Hematopoietic multipotent progenitor cell treated with erythropoietin and hydrocortisone succinate and interleukin-3 and kit ligand, for 6 days (in vitro differentiated cells): ENCODE measurements at places on chromosomes 6 and 20.
A peak's percentile ranks its signal among the peaks of the same experiment; 100 is the strongest.

- peak; percentile 57 for DNase-seq
These were observed 15.5 kb upstream of the ZFP57 start for GRCh38 chr6:29696147-29697125.

DNA sequence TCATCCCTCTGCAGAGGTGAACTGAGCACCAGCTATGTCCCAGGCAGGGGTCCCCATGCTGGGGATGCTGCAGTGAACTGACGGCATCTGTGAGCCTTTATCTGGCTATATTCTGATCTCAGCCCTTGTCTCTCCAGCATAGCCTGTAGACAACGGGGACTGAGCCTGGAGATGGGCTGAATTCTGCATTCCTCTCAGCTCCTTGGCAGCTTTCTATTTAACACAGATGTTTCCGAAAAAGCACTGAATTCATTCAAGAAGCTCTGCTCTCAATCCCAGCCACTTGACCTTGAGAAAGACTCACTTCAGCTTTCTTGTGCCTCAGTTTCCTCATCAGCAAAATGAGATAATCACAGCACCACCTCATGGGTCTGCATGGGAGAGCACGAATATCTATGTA, 204.4 kb upstream of the PMEPA1 start:
- DNase-seq, result no peak

DNA sequence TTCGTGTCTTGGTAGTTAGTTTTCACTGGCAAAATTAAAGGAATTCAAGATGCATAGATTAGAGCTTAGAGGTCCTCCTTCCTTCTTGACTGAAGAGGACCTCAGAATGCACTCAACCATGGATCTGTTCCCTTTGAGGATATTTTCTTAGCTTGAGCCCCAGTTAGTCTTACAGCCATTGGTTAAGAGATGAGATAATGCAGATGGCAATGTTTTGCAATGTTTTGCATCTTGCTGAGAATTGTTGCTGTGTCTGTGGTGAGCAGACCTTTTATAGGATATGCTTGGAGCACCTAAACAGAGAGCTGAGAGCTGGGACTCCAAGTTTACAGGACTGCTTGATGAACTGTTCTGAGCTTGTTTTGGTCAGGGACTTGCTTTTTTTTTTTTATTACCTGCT, 107.5 kb downstream of the TMEM170B start:
- DNase-seq, result no peak

DNA sequence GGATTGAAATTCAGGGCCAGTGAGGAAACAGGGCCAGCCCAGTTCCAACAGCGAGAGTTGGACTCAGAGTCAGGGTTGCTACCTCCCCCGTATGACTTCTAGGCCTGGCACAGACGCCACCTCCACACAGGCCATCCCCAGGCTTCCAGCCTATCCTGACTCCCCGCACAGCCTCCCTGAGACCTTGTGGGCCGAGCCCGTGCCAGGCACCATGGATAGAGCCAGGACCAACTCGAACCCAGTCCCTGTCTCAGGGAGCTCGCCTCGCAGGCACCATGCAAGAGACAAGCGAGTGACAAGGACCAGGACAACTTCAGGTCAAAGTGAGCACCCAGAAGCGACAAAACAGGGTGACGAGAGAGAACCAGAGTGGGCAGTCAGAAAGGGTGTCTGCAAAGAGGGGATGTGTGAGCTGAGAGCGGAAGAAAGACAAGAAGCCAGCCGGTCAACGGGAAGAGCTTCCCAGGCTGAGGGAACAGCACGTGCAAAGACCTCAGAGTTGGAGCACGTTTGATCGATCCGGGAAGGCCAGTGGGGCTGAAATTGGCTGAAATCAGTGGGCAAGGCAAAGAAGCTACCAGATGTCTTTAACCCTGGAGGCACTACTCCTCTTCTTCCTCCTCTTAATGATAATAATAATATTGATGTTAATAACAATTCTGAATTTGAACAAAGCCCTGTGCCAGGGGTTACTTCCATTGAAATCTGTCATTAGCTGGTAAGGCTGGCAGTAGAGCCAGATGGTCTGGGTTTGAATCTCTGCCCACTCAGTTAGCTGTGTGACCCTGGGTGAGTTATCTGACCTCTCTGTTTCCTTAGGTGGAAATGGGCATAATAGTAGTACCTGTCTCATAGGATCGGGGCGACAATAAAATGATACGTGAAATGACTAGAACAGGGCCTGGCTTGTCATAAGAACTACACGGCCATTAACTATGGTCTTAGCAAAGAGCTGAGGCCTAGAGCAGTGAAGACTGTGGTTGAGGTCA, 45.0 kb downstream of the KIAA1755 start:
- no peak for DNase-seq

DNA sequence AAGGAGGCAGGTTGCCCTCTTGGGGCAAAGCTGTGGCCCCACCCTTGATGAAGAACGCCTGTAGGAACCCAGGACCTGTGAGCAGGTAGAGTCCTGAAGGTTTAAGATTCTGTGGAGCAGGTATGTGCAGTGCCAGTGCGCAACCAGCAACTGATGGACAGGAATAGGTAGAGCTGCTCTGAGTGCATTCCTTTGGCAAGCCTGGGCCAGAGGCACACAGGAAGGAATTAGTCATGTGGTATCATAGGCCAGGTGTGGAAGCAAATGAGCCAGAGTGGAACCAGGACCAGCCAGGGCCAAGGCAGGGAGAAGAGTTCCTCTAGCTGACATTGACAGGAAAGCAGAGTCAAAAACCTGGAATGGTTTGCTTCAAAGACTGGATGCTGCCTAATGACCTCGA, 1.4 kb upstream of the KHDC1 start:
- no peak for DNase-seq

- DNase-seq, result no peak
These were observed 182.6 kb downstream of the TTLL2 start for GRCh38 chr6:167507376-167507945.

GRCh38 chr6:143896126-143896860, 32.0 kb downstream of the ZC2HC1B start:
- DNase-seq, result no peak
